Central memory CD8-positive, alpha-beta T cell (primary cell): ENCODE measurements at places on chromosomes 7 and 10.

- DNase-seq, result no peak
These were observed 45.6 kb downstream of the AP3M1 start for GRCh38 chr10:74104996-74105395.

- no peak for DNase-seq
These were observed 74.1 kb downstream of the DNAH11 start for GRCh38 chr7:21616796-21617436.

- DNase-seq, result no peak
These were observed 9.6 kb downstream of the CCL26 start for GRCh38 chr7:75762350-75762917.

- no peak for DNase-seq
These were observed 5.4 kb upstream of the FAM170B start for GRCh38 chr10:49139028-49139845.

DNA sequence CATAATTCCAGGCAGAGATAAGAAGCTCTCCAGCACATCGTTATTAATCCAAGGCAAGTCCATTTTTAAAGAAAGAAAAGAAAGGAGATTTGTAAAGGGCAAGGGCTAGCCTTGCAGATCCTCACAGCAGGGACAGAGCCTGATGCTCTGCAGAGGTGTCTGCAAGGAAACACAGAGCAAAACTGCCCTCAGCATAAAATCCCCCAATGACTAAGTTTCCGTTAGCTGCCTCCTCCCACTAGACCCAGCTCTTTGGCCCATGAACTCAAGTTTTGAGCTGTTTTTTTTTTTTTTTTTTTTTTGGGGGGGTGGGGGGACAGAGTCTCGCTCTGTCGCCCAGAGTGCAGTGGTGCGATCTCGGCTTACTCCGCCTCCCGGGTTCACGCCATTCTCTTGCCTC is 300.7 kb downstream of the MTERF1 start:
- no peak for DNase-seq

DNA sequence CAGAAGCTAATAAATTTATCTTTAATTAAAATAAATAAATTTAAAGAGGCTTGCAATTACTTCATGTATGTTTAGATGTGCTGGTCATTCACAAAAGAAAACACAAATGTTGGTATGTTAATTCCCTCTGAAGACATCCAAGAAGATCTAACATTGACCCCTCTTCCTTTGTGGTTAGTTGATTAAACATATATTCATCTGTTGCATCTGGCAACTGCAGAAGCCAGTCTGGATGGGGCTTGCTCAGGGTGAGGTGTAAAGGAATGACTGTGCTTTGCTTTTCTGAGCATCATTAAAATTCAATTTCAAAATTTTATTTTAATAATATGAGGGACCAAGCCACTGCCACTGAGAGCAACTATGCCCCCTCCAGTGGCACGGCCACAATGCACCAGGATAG is 36.4 kb upstream of the FERD3L start:
- DNase-seq, result no peak

GRCh38 chr7:149870274-149870673 is 3.5 kb upstream of the ATP6V0E2 start:
- no peak for DNase-seq

- DNase-seq, result no peak
These were observed 27.1 kb upstream of the SGCE start for GRCh38 chr7:94683066-94683465.

DNA sequence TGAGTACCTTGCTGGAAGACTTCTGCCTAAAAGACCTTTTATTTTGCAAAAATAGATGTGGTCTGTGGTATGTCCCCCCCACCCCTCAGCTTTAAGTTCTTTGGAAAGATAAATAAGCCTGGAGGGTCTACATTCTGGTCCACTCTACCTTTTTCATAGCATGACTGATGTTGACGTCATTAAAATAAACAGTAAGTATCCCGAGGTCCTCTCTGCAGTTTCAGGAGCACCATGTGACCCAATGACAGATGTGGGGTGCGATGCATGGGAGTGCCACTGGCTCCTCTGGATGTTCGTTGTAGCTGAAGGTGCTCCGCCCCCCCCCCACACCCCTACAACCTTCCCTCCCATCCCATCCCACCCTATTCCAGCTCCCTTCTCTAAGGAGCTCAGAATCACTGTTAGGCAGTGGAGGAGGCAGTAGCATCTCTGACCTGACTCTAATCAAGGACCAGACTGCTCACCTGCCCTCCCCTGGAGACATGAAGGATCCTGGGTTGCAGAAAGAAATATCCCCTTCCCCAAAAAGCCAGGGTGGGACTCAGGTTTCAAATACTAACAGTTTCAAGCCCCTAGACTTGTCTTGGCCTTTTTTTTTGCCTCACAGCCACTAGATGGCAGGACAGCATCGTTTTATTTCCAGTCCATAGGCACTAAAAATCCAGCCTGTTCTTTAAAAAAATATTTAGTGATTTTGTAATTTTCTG is 25.1 kb downstream of the CASP7 start:
- no peak for DNase-seq

DNA sequence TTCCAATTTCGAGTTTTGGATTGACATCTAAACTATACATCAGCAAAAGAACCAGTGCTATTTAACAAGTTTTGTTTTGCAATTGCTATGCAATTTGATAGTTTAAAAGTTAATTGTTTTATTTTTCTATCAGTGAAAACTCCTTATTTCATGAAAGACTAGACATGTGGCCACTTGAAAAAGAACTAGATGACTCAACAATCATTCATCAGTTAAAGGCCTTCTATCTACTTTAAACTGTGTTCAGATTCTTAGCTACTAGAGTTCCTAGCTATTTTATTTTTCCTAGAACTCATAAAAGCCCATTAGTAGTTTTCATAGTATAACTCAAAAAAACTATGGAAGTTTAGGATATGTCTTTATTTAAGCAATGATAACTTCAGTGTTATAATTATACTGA is 104.6 kb upstream of the LSM8 start:
- no peak for DNase-seq

DNA sequence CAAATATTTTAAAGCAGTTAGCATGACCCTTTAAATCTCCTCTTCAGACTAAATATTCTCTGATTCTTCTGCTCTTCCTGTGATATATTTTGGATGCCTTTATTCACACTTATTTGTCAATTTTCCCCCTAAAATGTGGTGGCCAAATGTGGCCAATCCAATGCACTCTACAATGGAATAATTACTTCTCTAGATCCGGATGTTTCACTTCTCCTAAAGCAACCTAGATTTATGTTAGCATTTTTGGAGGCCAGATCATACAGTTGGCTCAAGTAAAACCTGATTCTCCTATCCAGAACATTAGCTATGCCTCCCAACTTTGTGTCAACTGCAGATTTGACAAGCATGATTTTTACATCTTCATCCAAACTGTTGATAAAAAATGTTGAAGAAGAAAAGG is 153.7 kb downstream of the CREB5 start:
- no peak for DNase-seq

GRCh38 chr10:61779950-61780659 is 117.4 kb downstream of the CABCOCO1 start:
- no peak for DNase-seq

DNA sequence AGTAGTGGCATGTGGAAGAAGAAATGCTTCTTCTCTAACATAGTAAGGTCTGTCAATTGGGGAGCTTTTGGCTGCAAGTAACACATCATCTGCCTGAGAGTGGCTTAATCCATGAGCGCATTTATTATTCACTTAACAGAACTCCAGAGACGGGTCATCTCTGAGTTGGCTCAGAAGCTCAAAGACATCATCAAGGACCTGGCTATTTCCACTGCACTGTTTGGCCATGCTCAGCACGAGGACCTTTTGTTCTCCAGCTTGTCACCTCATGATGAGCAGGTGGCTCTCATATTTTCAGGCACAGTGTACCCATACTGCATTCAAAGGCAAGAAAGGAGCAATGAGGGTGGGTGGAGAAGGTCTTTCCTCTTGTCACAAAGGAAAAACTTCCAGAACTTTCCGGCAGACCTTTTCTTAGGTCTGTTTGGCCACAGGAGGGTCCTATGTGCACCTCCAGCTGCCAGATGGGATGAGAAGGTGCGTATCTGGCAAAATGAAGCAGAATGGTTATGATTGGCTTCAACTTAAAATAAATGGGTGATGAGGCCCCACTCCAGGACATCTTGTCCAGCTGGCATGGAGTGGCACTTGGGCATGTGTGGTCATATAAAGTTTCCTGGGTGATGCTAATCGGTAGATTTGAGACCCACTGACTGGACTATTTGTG is 55.6 kb upstream of the SHH start:
- DNase-seq, result no peak

- DNase-seq, result no peak
These were observed 188.4 kb upstream of the AGK start for GRCh38 chr7:141362580-141363435.

- no peak for DNase-seq
These were observed 8.6 kb downstream of the TBATA start for GRCh38 chr10:70776455-70777005.

- DNase-seq, result no peak
These were observed 244.4 kb upstream of the PPP2R2D start for GRCh38 chr10:131656431-131656841.

DNA sequence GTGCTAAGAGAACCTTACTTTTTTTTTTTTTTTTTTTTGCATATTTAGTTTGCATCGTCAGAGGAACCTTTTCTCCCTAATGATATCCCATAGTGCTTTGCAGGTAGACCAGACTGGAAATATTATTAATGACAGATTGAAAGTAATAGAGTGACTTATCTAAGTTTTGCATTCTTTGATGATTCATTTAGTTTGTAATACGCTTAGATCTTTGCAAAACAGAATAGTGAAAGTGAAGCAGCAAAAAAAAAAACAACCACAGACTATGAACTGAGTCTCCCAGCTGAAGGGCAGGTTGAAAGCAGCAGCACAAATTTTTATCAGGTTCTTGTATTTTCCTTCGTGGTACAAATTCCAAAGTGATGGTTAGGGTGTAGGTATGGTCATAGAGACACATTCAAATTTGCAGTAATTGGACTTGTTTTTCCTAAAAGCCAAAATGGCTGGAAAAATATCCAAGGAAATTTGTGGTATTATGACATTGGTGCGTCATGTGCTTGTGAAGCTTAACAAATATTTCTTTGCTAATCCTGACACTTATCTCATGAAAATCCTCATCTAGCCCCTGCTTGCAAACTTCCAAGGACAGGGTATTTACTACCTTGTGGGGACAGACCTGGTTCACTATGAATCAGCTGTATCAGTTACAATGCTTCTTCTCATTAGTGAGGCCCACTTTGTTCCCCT is 81.8 kb upstream of the CREB5 start:
- DNase-seq, result no peak

DNA sequence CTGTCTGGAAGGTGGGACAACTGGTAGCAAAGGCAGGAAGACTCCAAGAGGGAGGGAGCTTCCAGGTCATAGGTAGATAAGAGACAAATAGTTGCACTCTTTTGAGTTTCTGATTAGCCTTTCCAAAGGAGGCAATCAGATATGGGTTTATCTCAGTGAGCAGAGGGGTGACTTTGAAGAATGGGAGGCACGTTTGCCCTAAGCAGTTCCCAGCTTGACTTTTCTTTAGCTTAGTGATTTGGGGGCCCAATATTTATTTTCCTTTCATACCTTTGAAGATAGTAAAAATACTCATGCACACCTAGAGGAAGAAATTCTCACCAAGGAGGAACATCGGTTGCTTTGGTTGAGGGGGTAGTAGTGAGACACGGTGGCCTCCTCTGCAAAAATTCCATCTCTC is 212.1 kb upstream of the SVIL start:
- DNase-seq, result no peak

DNA sequence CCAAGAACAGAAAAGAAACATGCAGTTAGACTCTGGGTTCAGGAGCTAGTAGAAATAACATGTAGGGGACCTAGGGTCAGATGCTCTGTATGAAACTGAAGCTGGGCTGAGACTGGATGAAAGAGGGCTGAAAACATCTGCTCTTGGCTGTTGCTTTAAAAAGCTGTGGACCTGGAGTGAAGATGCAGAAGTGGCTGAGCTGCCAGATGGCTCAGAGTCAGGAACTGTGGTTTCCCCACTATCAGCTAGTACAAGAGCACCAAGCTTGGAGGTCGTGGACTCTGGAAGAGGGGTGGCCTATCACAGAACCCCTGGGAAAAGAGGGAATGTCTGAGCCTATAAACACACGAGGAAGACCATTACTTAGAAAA is 5.9 kb downstream of the ADK start:
- no peak for DNase-seq

DNA sequence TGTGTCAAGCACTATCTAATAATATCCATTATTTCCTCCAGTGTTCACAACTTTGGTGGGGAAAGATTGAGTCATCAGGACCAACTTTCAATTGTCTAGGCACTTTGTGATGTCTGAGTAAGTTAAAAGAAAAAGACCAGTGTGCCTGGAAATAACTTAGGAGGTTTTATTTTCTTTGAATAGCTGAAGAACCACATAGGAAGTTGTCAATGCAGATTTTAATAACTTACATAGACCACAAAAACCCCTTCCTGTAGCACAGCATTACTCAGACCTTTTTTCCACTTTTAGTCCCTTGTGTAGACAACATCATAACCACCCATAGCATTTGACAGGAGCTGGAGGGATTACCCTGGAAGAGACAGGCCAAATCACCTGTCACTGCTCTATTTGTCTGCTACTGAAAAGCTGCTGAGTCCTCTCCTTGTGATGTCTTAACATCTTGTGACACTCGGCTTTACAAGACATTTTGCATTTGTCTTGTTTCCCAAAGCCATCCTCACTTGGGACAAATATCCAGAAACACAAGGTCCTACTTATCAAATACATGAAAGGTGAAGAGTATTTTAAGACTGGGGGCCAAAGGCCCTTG is 241.5 kb upstream of the PTER start:
- no peak for DNase-seq

- no peak for DNase-seq
These were observed 32.1 kb upstream of the ZNF735 start for GRCh38 chr7:64174941-64175340.

GRCh38 chr7:102296514-102296913 is 9.8 kb downstream of the SH2B2 start:
- no peak for DNase-seq

GRCh38 chr7:70856901-70857630 is 274.9 kb upstream of the GALNT17 start:
- DNase-seq, result no peak

DNA sequence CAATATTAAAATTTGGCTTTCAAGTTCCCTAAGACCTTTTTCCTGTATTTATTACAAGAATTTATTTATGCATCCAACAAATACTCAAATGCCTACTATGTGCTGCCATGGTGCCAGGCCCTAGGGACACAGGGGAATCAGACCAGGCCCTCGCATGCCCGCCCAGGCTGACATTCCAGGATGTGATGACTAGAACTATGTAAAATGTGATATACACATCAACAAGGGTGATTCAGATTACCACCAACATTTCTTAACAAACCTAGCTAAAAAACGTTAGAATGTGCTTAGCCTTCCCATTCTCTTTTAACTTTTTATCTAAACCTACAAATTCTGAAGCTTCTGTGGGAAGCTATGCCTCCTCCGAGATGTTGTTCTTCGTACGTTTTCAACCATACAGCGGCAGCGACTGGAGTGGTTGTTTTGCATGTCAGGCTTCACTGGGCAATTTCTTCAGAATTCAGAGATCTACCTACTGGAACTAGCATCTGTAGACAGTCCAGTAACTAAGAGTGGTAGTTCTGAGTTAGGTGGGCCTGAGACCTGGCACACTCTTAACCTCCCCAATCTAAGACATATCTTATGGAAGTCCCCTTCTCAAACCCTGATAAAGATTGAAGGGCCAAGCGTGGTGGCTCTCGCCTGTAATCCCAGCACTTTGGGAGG is 22.1 kb downstream of the GNA12 start:
- no peak for DNase-seq
